ENCODE measurements at places on chromosomes 1 and 21.

- no peak for DNase-seq
Measured at GRCh38 chr1:175687622-175688415, 55.6 kb downstream of the TNR start.

- no peak for DNase-seq
Measured at GRCh38 chr1:100774370-100774769, 54.8 kb downstream of the VCAM1 start.

DNA sequence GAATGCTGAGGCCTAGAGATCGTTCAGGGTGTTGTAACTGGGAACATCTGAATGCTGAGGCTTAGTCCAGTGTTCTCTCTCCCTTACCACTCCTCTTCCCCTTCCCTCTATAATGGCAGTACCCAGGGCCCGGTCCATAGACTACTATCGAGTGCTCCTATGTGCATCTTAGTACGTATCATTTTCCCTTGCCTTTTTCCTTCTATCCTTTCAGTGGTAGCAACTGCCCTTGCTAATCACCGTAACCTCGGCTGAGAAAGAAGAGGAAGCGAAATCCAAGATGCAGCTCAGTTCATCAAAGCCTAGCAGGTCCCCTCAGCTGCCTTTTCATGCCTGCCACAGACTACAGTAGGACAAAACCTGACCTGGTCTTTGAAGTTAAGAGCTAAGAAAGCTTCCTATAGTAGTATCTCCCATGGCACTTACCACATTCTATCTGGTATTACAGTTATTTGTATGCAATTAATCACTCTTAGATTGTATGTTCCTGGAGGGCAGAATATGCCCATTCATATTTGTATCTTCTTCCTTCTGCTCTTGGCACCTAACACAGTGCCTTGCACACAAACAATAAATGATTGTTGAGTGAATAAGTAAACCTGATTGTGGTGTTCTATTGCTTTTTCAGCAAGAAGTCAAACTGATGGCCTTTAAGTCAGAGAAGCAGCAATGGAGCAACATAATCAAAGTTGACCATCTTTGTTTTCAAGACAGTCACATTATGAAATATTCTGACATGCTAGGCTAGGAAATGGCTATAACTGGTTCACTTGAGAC lies 22.4 kb downstream of the CNIH4 start:
- DNase-seq, result no peak

- DNase-seq, result no peak
Measured at GRCh38 chr1:153698923-153699714, 20.6 kb downstream of the NPR1 start.

DNA sequence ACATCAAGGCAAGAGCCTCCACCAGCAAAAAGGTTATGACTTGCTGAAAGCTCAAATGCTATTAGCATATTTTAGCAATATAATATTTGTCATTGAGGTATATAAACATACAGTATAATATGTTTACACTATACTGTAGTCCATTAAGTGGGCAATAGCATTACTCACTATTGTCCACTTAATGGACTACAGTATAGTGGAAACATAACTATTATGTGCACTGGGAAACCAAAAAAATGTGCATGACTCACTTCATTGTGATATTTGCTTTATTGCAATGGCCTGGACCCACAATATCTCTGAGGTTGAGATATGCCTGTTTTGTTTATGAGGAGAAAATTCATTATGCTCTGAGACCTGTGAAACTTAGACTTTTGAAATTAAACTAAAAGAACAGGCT lies 300.0 kb downstream of the BARHL2 start:
- DNase-seq, result no peak

DNA sequence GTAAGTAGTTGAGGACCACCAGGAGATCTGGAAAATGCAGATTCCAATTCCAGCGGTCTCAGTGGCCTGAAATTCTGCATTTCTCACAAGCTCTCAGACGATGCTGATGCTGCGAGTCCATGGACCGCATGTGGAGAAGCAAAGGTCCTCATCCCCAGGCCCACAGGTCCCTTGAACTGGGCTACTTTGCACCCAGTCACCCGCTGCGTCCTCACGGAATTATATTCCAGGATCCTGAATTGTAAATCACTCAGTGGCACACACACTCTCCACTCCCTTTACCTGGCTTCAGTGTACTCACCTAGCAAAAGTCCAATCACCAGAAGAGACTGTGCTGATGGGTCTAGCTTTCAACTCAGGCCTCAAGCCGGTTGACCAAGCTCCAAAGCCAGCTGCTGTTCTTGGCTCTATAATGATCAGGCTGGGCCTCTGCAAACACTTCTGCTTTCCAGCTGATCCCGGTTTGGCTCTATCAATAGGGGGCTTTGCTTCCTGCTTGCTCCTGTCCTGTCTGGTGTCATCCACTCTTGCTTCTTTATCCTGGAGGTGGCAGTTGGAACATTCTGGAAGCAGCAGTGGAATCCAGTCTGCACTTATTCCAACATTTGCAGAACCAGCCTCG lies 904 bp upstream of the RPL22 start:
- DNase-seq, result no peak

GRCh38 chr1:197807739-197808453 lies 32.6 kb upstream of the DENND1B start:
- no peak for DNase-seq

DNA sequence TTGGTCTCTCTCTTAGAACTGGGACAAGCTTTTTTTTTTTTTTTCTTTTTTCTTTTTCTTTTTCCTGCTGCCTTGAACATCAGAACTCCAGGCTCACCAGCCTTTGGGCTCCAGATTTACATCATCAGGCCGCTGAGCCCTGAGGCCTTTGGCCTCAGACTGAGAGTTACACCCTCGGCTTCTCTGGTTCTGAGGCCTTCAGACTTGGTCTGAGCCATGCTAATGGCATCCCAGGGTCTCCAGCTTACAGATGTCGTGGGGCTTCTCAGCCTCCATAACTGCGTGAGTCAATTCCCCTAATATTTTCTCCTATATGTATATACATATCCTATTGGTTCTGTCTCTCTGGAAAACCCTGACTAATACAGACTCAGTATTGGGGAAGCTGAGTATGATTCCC lies 36.5 kb upstream of the RC3H1 start:
- DNase-seq, result no peak

DNA sequence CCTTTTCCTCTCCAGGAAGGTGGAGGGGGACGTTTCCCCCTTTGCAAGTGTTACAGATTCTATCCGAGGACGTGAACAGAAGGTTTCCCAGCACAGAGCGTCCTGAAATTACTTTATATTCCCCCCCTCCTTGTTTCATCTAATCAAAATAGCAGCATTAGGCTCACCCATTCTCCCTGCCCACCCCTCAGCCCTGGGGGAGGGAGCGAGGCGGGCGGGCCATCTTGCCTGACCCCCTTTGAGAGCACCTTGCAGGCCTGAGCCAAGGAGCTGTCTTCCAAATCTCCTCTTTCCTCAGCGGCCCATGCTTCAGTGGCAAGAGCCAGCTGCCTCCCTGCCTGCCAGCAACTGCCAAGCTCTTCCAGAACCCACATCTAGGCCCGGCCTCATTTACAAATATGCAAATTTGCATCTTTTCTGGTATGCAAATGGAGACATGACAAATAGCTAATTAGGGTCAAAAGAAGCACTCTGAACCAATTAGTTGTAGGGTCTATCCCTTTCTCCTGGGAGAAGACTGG lies 69.1 kb upstream of the POU3F1 start:
- no peak for DNase-seq

DNA sequence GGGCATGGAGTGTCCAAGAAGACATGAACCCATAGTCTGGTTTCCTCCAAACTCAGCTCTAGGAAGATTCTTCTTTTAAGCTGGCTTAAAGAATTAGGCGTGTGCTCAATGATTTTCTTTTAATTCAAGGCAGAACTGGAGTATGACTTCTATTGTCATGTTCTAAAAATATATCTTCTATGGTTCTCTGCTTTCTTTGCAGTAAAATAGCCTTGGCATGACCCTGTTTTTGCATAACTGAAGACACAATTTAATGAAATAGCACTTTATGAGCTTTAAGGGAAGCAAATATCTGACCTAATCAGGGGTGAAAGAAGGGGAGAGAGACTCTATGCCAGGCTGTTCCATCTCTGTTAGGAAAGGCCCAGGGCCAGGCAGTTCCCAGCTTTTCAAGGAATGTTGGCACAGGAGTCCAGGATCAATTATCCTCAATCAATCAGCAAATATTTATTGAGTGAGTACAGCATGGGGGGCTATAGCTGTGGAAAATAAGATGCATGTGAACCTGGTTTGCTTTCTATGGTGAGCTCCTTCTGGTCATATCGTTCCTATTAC lies 7.2 kb upstream of the CSF1 start:
- no peak for DNase-seq

GRCh38 chr1:180181048-180181447 lies 26.4 kb downstream of the QSOX1 start:
- DNase-seq, result no peak
